H9 (cell line): ENCODE measurements at places on chromosomes 2 and 18. TPM values are rescaled to one million over a fixed set of nuclear protein-coding genes. Genes with fewer than 3 reads are reported as not detected.
A peak's percentile ranks its signal among the peaks of the same experiment; 100 is the strongest.

- no peak overlapping the region for H3K27ac ChIP-seq
- DNase-seq: no peak
- H3K4me1 ChIP-seq: no peaks in the 10 kb centered on the region
- H3K27me3 ChIP-seq: no peaks in the 10 kb centered on the region
- H3K4me3 ChIP-seq: no peak overlapping the region
These were observed 157.3 kb downstream of the KLHL29 start for GRCh38 chr2:23542230-23542789.

Gene GRB14
- 7.6 and 9.6 TPM in 2 replicates for total RNA-seq

Gene KLF11
- total RNA-seq: 15.5 and 18.1 TPM in 2 replicates

- H3K4me1 ChIP-seq: no peaks in the 10 kb centered on the region; the same call in 1 of the 2 replicates
- no peaks in the 10 kb centered on the region for H3K27me3 ChIP-seq
- no peak overlapping the region for H3K4me3 ChIP-seq
- no peak overlapping the region for H3K27ac ChIP-seq
- DNase-seq: no peak
- no peaks in the 10 kb centered on the region for H3K36me3 ChIP-seq
These were observed 468.3 kb upstream of the RAB12 start for GRCh38 chr18:8140841-8141501.

Gene FAM110C
- 3.4 and 3.6 TPM in 2 replicates for total RNA-seq

DNA sequence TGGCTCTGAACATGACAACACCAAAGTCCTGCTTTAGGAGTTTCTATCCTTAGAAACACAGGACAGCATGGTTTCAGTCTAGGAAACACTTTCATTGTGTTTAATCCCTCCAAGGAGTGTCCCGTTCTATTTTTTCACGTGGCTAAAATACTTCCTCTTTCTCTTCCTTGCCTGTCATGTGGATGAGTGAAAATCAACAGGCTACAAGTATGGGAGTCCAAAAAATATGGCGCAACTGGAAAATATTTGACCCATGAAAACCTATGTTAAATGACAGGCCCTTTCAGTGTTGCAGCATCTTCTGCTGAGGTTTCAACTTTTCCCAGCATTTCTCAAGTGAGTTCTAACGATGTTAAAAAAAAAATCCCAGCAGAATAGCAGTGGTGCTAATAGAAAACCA is 146.3 kb downstream of the LAMA3 start:
- DNase-seq: no peak
- H3K27me3 ChIP-seq: no peaks in the 10 kb centered on the region
- no peak overlapping the region for H3K4me3 ChIP-seq
- no peak overlapping the region for H3K27ac ChIP-seq

DNA sequence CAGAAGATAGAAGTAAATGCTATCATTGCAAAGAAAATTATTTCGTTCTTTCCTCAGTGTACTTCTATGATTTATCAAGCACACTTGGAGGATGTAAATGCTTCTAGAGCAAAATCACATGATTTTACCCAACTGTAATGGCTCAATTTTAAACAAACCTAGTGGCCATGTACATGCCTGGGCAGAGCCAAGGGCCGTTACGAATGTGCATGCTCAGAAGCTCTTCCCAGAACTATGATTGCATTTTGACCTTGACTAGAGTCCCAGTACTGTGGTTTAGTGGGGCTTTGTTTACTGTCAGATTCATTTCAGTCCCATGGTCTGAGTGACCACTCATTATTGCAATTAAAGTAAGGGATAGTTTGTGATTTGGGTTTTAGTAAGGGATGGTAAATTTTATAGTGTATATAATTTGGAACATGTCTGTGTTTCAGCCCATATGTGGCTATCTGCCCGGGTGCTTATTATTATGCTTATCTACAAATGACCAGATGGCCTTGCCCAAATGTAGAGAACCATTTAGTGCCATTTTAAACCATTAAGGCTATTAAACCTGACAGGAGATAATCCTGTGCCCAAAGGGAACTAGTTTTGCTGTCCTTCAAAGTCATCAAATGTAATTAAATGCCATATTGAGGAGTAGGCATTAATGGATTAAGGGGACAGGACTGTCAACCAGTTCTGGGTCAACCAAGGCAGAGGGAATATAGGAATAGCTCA is 239.1 kb downstream of the ICOS start:
- H3K36me3 ChIP-seq: no peaks in the 10 kb centered on the region
- H3K4me1 ChIP-seq: peaks cover 2% of the 10 kb centered on the region; the same call in 1 of the 2 replicates
- no peaks in the 10 kb centered on the region for H3K27me3 ChIP-seq
- no peak overlapping the region for H3K4me3 ChIP-seq
- no peak for DNase-seq

- no peak overlapping the region for H3K4me3 ChIP-seq
- H3K27ac ChIP-seq: no peak overlapping the region
- no peaks in the 10 kb centered on the region; the same call in 1 of the 2 replicates for H3K4me1 ChIP-seq
- no peaks in the 10 kb centered on the region for H3K36me3 ChIP-seq
- DNase-seq: no peak
- no peaks in the 10 kb centered on the region for H3K27me3 ChIP-seq
These were observed 4.8 kb upstream of the STAT4 start for GRCh38 chr2:191155608-191156071.

- H3K27me3 ChIP-seq: no peaks in the 10 kb centered on the region
- peaks cover 5% of the 10 kb centered on the region; the same call in 1 of the 2 replicates for H3K4me1 ChIP-seq
- DNase-seq: no peak
- no peak overlapping the region for H3K27ac ChIP-seq
- H3K4me3 ChIP-seq: no peak overlapping the region
- peaks cover 14% of the 10 kb centered on the region for H3K36me3 ChIP-seq
These were observed 242.1 kb upstream of the RBMS1 start for GRCh38 chr2:160735696-160736095.

Gene CENPA
- 19.3 and 21.4 TPM in 2 replicates for total RNA-seq

- no peak for DNase-seq
- no peak overlapping the region for H3K27ac ChIP-seq
- H3K4me3 ChIP-seq: peak overlapping the region; percentile 98
- no peaks in the 10 kb centered on the region for H3K4me1 ChIP-seq
These were observed 945 bp upstream of the ASXL2 start for GRCh38 chr2:25879133-25879730.

DNA sequence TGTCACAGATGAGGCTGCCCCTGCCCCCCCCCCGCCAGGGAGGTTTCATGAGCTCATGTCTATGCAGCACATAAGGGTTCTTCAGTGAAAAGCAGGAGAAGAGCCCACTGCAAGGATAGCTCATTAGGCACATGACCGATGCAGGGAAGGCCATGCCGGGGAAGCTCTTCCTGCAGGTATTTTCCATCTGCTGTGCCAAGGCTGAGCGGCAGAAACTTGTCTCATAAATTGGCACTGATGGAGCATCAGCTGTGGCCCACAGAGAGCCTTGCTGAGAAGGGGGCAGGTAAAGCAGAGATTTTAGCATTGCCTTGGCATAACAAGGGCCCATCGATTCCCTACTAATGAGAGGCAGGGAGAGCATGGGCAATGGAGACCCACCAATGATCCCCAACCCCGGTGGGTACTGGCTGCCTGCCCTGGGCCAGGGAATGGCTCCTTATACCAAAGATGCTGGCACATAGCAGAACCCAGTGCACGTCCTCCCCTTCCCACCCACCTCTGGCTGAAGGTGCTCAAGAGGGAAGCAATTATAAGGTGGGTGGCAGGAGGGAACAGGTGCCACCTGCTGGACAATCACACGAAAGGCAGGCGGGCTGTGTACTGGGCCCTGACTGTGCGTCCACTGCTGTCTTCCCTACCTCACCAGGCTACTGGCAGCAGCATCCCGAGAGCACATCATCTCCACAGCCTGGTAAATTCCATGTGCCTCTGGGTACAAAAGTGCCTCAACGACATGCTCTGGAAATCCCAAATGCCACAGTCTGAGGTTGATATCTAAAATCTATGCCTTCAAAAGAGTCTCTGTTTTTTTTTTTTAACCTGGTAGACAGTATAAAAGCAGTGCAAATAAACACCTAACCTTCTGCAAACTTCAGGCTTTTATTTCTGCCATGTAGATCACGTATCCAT is 41.4 kb downstream of the STEAP3 start:
- DNase-seq: peak; percentile 84
- no peak overlapping the region for H3K4me3 ChIP-seq
- H3K27ac ChIP-seq: no peak overlapping the region
- H3K4me1 ChIP-seq: no peaks in the 10 kb centered on the region; the same call in 1 of the 2 replicates
